ENCODE measurements at places on chromosomes 2 and 18.

DNA sequence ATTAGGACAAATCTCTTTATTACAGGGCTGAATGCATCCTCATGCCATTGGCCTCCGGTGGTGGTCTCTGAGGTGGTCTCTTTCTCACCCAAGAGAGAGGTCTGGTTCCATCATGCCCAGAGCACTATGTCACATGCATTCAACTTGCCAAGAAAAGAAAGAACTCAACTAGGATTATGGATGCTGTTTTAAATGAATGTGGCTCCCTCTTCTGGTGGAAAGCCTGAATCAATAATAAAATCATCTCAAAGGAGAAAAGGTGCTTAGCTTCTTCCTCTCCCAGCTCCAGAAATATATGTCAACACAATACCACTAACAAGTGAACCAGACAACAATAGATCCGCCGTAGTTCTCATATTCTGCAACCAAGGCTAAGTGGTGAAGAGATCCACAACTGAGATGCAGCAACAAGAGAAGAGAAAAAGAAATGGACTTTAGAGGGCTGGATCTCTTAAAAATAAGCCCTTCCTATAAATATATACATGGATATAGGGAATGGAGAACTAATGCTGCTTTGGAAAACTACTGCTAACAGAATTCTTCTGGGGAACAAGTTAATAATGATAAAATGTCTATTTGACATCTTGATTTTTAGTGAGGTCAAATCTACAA lies 396.8 kb downstream of the NCKAP5 start:
- H3K36me3 ChIP-seq, result no peaks in the 10 kb centered on the region
- no peaks in the 10 kb centered on the region for H3K4me1 ChIP-seq
- H3K4me3 ChIP-seq, result no peak overlapping the region
- peaks cover 8% of the 10 kb centered on the region for H3K27me3 ChIP-seq

GRCh38 chr18:420661-421246 lies 79.7 kb downstream of the COLEC12 start:
- H3K27ac ChIP-seq, result no peak overlapping the region
- DNase-seq, result no peak
- no peaks in the 10 kb centered on the region for H3K36me3 ChIP-seq
- no peak overlapping the region for H3K4me3 ChIP-seq

DNA sequence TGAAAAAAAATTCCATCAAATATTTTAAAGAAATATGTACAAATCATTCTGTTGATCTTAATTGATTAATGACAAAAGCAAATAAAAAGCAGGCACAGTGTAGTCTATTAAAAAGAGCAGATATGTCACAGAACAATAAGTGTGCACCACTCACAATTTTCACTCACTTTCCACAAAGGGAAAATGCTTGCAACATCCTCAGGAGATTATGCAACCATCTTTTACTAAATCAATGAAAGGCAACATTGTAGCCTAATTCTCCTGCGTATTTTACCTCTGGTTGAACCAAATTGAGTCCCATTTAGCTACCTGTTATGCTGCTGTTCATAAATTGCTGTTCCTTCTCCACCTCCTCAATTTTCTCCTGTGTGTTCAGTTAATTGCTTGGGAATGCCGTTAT lies 1346.8 kb upstream of the PIK3C3 start:
- no peaks in the 10 kb centered on the region for H3K36me3 ChIP-seq
- H3K4me3 ChIP-seq, result no peak overlapping the region
- H3K27ac ChIP-seq, result no peak overlapping the region

DNA sequence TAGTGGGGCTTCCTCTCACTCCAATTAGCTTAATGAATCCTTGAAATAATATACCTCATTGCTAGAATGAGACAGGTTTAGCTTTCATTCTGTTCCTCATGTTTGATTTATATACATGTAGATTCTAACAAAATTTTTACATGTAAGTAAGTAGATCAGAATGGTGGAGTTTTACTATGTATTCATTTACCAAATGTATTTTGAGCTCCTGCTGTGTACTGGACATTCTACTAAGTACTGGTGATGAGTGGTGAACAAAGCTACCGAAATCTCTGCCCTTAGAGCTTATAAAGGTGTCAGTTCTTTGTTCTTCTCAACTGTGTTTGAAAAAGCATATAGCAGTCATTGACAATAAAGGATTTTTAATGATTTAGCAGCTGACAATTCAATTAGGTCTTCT lies 19.7 kb downstream of the MTA3 start:
- peaks cover 26% of the 10 kb centered on the region for H3K36me3 ChIP-seq

GRCh38 chr2:25822190-25823117 lies 55.8 kb downstream of the ASXL2 start:
- H3K4me3 ChIP-seq, result peak overlapping the region; percentile 69
- peak overlapping the region; percentile 84 for H3K27ac ChIP-seq
- DNase-seq, result peak; percentile 74
- H3K27me3 ChIP-seq, result no peaks in the 10 kb centered on the region
- peaks cover 59% of the 10 kb centered on the region for H3K4me1 ChIP-seq
- peaks cover 33% of the 10 kb centered on the region for H3K36me3 ChIP-seq

DNA sequence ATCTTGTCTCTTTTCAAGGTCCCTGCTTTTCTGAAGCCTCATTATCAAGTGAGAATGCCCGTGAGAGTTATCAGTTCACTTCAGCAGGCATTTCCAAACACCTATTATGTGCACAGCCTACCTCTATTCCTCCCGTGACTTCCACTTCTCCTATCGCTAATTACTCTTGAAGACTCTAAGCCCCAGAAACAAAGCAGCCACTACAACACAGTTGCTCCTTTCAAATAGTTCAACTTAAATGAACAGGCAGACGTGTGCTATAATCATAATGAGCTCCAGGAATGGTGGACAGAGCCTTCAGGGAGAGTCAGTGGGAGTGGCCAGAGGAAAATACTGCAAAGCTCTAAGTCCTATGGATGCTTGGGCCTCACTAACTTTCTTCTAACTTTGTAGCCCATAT lies 159.0 kb downstream of the RDH14 start:
- H3K27me3 ChIP-seq, result peaks cover 10% of the 10 kb centered on the region
- no peaks in the 10 kb centered on the region for H3K4me1 ChIP-seq
- no peak overlapping the region for H3K4me3 ChIP-seq
- H3K36me3 ChIP-seq, result no peaks in the 10 kb centered on the region

DNA sequence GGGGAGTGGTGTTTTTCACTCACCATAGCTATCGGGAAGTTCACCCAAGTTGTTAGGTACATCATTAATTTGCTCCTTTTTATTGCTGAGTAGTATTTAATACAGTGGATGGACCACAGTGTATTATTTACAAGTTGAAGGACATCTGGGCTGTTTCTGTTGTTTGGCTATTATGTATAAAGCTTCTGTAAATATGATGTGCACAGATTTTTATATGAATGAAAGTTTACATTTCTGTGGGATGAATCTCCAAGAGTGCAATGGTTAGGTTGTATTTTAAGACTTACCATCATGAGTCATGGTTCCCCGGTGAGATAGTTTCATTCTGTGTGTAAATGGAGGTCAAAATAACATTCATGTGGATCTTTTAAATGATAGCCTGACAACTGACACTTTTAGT lies 337.4 kb downstream of the PTPRM start:
- H3K36me3 ChIP-seq, result no peaks in the 10 kb centered on the region
- no peak for DNase-seq
- no peak overlapping the region for H3K27ac ChIP-seq
- H3K27me3 ChIP-seq, result no peaks in the 10 kb centered on the region

DNA sequence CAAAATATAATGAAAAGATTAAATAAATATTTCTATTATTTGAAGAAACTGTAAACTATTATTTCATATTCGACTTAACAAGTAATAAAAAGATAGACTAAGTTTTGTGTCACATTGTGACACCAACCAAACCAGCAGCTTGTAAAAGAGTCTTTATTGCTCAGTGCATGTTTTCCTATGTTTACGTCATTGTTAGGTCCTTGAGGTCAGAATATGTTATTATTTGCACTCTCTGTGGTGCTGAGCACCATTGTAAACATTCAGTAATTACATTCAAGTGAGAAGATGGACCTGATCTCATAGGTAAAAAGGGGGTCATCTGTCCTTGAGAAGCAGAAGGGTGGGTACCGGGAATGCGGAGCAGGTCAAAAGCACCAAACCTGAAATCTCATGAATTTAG lies 1999.1 kb upstream of the CELF4 start:
- no peak overlapping the region for H3K4me3 ChIP-seq
- no peaks in the 10 kb centered on the region for H3K27me3 ChIP-seq
- no peak overlapping the region for H3K27ac ChIP-seq
- H3K4me1 ChIP-seq, result no peaks in the 10 kb centered on the region
- DNase-seq, result no peak
- H3K36me3 ChIP-seq, result no peaks in the 10 kb centered on the region

GRCh38 chr2:125591954-125592353 lies 1064.0 kb upstream of the GYPC start:
- H3K4me3 ChIP-seq, result no peak overlapping the region
- no peaks in the 10 kb centered on the region for H3K27me3 ChIP-seq
- DNase-seq, result no peak
- H3K4me1 ChIP-seq, result no peaks in the 10 kb centered on the region
- no peaks in the 10 kb centered on the region for H3K36me3 ChIP-seq

- peaks cover 5% of the 10 kb centered on the region for H3K4me1 ChIP-seq
- no peak overlapping the region for H3K27ac ChIP-seq
- H3K27me3 ChIP-seq, result peaks cover 16% of the 10 kb centered on the region
Observed at GRCh38 chr2:232876161-232876977, 6.3 kb downstream of the SNORC start.

- H3K27me3 ChIP-seq, result peaks cover 3% of the 10 kb centered on the region
- no peaks in the 10 kb centered on the region for H3K36me3 ChIP-seq
- H3K4me3 ChIP-seq, result peak overlapping the region; percentile 74
- H3K27ac ChIP-seq, result peak overlapping the region; percentile 74
- H3K4me1 ChIP-seq, result peaks cover 14% of the 10 kb centered on the region
Observed at GRCh38 chr2:393711-394696, 106.1 kb upstream of the ALKAL2 start.

- no peak overlapping the region for H3K4me3 ChIP-seq
- H3K4me1 ChIP-seq, result no peaks in the 10 kb centered on the region
- H3K27ac ChIP-seq, result no peak overlapping the region
- no peaks in the 10 kb centered on the region for H3K36me3 ChIP-seq
- no peak for DNase-seq
Observed at GRCh38 chr2:235080101-235080500, 128.3 kb downstream of the SH3BP4 start.

DNA sequence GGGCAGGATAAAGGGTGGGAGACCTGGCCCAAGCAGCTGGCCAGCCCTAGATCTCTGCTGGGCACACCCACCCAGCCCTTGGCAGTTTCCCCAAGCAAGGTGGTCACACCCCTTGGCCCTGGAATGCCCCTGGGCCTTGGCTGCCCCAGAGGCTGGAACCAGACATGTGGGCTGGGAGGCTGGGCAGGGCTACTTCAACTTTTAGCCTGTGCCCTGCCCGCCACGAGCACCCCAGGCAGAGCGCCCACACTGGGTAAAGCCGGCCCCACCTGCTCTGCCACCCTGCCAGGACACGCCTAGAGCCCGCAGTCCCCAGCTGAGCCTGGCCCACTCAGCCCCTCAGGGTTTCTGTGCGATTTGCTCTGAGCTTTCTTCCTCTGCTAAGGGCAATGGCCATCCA lies 119.7 kb upstream of the SMAD2 start:
- H3K4me3 ChIP-seq, result no peak overlapping the region
- H3K4me1 ChIP-seq, result no peaks in the 10 kb centered on the region
- H3K36me3 ChIP-seq, result no peaks in the 10 kb centered on the region
- no peak overlapping the region for H3K27ac ChIP-seq
